ENCODE measurements at places on chromosomes 7 and 10.

DNA sequence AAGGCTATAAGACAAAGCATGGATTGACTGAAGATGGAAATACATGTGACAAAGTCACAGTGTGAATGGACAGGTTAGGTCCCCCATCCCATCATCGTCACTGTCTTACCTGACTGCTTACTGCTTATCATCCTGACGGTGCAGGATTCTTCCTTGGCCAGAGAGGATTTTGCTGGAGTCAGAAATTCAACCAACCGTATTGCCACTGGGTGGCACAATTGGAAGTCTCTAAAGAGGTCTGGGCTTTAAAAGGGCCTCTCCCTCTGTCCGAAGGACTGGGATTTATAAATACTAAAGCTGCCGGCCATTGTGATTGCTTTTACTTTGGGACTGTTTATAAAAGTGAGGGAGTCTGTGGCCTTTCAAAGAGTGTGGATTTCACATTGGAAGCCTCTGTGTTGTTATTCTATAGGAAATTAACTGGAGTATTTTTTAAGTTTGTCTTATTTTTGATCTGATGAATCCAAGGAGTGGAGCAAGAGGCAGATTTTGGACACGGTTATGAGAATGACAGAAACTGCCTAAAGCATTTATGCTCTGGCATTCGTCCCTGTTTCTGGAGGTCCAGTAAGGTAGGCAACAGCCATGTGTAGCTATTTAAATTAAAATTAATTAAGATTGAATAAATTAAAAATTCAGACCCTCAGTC lies 113.3 kb upstream of the CREB5 start:
- no peak for DNase-seq

DNA sequence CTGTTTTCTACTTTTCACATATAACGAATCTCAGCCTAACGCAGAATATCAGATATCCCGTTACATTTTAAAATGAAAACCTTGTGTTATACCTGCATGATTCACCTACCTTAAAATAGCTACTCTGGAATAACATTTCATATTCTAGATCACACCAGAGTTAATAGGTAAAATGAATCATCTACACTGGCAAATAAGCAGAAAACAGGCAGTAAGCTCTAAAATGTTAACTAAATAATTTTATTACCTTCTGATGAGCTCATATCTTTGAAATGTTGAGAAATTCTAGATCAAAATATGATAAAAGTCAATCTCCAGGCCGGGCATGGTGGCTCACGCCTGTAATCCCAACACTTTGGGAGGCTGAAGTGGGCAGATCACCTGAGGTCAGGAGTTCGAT lies 71.3 kb downstream of the CPEB3 start:
- no peak for DNase-seq

DNA sequence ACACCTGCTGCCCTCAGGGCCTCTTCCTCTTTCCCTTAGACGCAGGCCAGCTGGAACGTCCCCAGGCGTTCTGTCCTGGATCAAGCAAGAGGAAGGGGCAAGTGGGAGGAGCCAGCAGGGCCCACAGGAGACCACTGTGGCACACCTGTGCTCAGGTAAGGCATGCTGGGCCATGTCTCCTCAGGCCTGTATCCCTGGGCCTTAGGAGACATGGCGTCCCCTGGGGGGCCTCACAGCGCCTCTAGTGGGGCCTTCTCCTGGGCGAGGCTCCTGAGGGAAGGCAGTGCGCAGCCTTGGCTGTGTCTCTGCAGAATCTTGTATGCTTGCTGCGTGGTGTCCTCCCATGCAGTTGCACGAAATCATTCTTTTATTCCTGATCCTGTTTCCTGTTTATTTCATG lies 31.3 kb downstream of the ZNF783 start:
- DNase-seq: no peak

- no peak for DNase-seq
Measured at GRCh38 chr10:83677795-83678194, 461.5 kb upstream of the GHITM start.

DNA sequence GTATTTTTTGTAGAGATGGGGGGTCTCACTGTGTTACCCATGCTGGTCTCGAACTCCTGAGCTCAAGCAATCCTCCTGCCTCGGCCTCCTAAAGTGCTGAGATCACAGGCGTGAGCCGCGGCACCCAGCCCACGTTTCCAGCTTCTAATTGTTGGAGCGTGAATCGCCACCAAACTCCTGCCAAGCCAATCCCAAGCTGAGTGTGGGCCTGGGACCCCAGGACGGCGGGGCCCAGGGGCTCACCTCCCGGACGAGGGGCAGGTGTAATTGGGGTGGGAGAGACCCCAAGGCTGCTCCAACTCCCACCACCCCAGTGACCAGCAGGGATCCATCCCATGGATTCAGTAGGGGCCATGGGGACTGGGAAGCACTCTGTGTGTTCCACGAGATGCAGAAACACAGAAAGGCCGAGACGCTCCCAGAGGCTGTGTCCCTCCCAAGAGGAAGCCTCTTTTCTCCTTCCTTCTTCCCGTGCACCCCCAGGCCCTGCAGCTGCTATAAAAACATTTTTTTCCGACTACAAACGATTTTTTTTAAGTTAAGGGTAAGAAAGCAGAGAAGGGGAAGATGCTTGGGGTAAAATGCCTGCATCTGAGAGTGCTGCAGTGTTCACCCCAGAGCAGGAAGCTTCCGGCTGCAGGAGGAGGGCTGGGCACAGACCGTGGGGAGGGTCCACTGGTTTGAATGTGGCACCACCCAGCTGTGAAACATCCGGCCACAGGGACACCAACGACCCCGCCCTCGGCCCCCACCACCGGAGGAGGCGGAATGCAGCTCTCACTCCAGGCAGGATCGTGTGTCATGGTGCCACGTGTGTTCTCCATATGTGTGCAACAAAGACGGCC lies 76.5 kb downstream of the MICALL2 start:
- no peak for DNase-seq

- DNase-seq: no peak
Measured at GRCh38 chr7:95205665-95206225, 118.6 kb downstream of the PON1 start.

DNA sequence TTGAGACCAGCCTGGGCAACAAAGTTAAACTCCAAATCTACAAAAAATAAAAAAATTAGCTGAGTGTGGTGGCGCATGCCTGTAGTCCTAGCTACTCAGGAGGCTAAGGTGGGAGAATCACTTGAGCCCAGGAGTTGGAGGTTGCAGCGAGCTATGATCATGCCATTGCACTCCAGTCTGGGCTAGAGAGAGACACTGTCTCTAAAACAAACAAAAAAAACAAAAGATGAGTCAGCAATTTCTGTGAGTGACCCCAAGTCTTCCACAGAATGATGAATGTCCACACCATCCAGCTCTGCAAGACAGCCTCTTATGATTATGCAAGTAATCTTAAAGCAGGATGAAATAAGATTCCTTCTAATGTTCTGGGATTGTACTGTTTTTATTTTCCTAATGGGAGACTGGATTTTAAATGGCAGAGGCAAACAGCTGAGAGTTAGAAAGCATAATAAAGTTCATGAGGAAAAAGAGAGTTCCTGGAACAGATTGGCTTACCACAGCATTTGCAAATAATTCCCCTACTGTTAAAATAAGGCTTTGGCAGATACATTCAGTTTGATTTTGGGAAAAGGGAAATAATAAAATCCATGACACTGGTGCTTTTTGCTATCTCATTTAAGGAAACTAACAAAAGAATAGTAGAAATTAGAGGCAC lies 18.9 kb upstream of the PRKAR2B start:
- no peak for DNase-seq

DNA sequence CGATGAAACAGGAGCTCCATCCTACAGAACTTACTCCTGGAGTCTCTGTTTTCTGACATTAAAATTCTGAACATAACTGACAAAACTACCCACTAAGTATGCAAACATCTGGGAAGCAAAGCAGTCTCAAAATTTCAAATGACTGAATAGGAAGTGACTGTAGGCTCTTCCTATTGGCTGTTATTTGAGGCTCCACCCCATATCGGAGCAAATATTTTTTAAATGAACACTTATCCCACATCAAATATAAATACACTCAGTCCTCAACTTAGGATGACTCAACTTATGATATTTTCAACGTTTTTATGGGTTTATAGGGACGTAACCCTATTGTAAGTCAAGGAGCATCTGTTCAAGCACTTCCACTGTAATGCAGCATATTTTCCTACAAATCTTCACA lies 8.8 kb downstream of the HSPA12A start:
- DNase-seq: no peak

GRCh38 chr7:55593515-55594318 lies 21.4 kb upstream of the VOPP1 start:
- peak; percentile 54 for DNase-seq

DNA sequence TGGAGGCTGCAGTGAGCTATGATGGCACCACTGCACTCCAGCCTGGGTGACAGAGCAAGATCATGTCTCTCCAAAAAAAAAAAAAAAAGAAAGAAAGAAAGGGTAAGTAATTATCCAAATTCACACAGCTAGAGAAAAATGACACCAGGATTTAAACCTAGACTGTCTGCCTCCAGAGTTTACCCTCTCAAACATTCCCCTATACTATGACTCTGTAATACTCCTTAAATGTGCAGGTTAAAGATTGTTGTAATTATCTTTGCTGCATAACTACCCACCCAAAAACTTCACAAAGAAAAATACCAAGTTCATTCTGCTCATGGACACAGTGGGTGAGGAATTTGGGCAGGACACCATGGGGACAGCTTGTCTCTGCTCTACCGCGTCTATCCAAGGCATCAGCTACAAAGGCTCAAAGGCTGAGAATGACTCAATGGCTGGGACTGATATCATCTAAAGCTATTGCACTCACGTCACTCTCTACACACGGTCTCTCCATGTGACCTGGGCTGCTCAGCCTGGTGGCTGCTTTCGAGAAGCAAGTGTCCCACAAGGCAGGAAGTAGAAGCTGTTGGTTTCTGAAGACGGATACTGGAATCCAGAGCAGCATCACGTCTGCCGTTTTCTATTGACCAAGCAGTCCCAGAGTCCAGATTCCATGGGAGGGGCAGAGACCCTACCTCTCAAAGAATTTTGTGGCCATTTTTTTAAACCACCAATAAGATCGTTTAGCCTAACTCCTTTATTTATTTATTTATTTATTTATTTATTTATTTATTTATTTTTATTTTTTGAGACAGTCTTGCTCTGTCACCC lies 185.7 kb upstream of the AUTS2 start:
- DNase-seq: no peak

GRCh38 chr7:35384761-35385700 lies 131.1 kb upstream of the TBX20 start:
- no peak for DNase-seq

- no peak for DNase-seq
Measured at GRCh38 chr7:22137026-22137425, 191.3 kb upstream of the CDCA7L start.

- DNase-seq: no peak
Measured at GRCh38 chr10:9743639-9744038, 1274.0 kb upstream of the CELF2 start.

All from NCI-H446 (cell line).